Large intestine (tissue), 12 donors: ENCODE measurements at places on chromosomes 6 and 20. TPM values are rescaled to one million over a fixed set of nuclear protein-coding genes. Genes with fewer than 3 reads are reported as not detected.

DNA sequence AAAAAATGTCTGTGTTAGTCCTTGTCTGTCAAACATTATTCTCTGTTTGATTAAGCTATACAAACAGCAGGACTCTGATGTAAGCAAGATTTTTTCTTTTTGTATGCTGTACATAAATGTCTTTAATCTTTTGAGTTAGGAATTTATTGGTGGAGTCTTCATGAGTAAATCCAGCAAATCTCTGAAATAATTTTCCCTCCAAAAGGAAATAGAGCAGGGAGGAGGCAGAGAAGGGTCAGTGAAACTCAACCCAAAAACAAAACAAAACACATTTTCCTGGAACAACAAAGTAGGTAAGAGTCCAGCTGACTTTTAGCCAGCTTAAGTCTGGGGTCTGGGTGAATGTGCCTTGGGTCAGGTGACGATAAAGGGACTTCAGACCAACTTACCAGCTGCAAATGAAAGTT lies 113.7 kb downstream of the FOXA2 start:
- H3K36me3 ChIP-seq, result no peaks in the 10 kb centered on the region
- no peak for DNase-seq
- H3K4me3 ChIP-seq, result no peak overlapping the region
- H3K27ac ChIP-seq, result no peak overlapping the region
- H3K4me1 ChIP-seq, result no peaks in the 10 kb centered on the region

DNA sequence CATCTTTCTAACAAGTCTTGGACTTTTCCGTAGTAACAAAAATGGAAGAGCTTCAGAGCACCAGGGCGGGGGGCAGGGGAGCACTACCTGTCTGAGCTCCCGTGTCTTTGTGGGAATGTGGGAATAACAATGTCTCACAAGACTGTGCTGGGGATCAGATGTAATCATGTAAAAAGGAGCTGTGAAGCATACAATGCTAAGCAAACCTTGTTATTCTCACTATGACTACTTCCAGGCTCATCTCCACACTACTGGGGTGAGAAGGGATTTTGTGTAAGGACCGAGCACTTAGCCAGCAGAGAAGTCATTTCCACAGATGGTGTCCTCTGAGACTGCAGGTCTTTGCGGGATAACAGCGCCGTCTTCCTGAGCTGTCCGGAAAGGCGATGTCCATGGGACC lies 27.1 kb downstream of the PRR18 start:
- no peaks in the 10 kb centered on the region for H3K4me1 ChIP-seq
- H3K27ac ChIP-seq, result no peak overlapping the region
- peaks cover 34% of the 10 kb centered on the region for H3K27me3 ChIP-seq

The CCND3 gene
- polyA plus RNA-seq, result 53.6 TPM

- peaks cover 55% of the 10 kb centered on the region for H3K36me3 ChIP-seq
- no peak for DNase-seq
Observed at GRCh38 chr20:24979036-24979960, 13.3 kb downstream of the APMAP start.

GRCh38 chr20:6692566-6693173 lies 74.8 kb upstream of the BMP2 start:
- peak overlapping the region; percentile 86 for H3K27ac ChIP-seq
- DNase-seq, result no peak
- no peaks in the 10 kb centered on the region for H3K36me3 ChIP-seq
- H3K4me3 ChIP-seq, result no peak overlapping the region

DNA sequence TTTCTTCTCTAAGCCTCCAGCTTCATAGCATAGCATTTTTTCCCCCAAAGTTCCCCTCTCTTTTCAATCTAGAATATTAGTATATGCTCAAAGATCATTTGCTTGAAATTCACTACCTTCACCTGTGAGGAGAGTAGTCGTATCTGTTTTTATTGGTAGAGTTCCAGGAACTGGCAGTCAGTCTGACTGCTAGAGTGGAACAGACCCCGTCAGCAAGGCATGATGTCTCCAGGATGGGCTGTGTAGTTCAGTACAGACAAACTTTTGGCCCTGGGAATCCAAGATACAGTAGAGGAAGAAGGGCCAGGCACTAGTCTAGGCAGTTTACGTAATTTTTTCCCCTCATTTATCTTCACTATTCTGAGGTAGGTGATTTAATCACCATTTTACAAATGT lies 29.1 kb downstream of the RALY start:
- H3K27me3 ChIP-seq, result no peaks in the 10 kb centered on the region
- H3K36me3 ChIP-seq, result peaks cover 2% of the 10 kb centered on the region
- peaks cover 18% of the 10 kb centered on the region for H3K4me1 ChIP-seq

The HLA-DRA gene
- 380 TPM for polyA plus RNA-seq

The SLC9A8 gene
- 11.3 TPM for polyA plus RNA-seq

DNA sequence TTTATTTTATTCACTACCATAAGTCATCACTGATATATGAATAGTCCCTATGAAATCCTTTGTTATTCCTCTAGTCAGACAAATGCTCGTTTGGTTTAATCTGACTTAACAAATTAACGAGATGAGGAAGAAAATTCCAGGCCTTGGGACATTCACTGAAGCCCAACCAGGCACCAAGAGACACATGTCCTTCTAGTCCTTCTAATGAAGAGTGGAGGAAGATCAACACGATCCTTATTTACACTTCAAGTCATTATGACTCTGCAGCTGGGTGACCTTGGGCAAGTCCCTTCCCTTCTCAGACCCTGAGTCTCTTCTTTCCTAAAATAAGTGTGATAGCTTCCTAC lies 117.5 kb downstream of the CEBPB start:
- H3K36me3 ChIP-seq, result no peaks in the 10 kb centered on the region
- peak overlapping the region; percentile 69 for H3K27ac ChIP-seq
- H3K4me1 ChIP-seq, result peaks cover 49% of the 10 kb centered on the region
- H3K4me3 ChIP-seq, result no peak overlapping the region
- no peaks in the 10 kb centered on the region for H3K27me3 ChIP-seq
- DNase-seq, result no peak

DNA sequence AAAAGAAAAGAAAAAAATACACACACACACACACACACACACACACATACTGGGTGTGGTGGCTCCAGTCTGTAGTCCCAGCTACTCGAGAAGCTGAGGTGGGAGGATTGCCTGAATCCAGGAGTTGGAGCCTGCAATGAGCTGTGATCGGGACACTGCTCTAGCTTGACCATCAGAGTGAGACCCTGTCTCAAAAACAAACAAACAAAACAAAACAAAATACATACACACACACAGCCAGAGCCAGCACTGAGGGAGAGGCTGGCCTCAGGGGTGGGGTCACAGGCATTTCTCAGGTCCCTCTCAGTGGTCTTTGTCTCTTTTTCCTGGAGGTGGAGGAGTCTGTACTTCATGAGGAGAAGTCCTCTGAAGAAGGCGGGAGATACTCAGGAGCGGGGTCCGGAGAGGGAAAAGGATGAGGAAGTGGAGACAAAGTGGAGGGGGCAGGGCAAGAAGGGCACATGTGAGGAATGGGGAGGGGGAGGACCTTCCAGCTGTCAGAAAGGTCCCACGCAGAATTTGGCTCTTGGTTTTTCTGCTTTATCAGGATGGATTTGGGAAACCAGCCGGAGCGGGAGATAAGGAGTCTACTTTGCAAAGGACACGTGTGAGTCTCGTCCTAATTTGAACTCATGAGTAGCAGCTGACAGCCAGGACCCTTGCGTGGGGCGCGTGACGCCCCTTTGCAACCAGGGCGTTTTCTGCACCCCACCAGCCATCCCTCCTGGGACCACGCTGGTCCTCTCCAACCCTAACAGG lies 7.7 kb upstream of the MICB start:
- peaks cover 19% of the 10 kb centered on the region for H3K4me1 ChIP-seq
- no peaks in the 10 kb centered on the region for H3K36me3 ChIP-seq
- no peak for DNase-seq
- H3K27ac ChIP-seq, result no peak overlapping the region
- peaks cover 21% of the 10 kb centered on the region for H3K27me3 ChIP-seq

DNA sequence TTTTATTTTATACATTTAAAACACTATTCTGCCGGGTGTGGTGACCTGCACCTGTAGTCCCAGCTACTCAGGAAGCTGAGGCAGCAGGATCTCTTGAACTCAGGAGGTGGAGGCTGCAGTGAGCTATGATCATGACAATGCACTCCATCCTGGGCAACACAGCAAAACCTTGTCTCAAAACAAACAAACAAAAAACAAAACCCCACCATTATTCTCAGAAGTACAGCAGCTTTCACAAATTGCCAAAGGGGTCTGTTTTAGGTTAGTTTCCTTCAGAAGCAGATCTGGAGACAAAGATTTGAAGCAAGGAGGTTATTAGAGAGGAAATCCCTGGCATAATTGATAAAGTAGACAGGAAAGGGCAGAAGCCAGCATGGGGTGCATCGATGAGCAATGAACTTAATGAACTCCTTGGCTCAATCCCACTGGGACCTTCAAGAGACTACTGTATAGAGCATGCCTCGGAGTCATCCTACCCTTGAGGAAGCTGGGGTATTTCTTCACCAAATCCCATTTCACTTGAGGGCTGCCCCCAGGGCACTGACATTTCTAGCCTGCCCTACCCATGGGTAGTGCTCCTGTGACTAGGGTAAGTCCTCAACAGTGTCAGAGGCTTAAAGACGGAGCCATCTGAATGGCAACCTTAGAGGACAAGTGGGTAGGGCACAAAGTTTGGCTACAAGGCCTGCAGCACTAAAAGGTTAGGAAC lies 43.2 kb upstream of the DDR1 start:
- H3K27me3 ChIP-seq, result no peaks in the 10 kb centered on the region
- H3K27ac ChIP-seq, result no peak overlapping the region
- DNase-seq, result no peak
- H3K4me1 ChIP-seq, result peaks cover 23% of the 10 kb centered on the region
- no peak overlapping the region for H3K4me3 ChIP-seq

GRCh38 chr6:4503700-4504099 lies 272.5 kb upstream of the CDYL start:
- DNase-seq, result no peak
- no peaks in the 10 kb centered on the region for H3K27me3 ChIP-seq
- H3K36me3 ChIP-seq, result no peaks in the 10 kb centered on the region

GRCh38 chr20:25044660-25045342 lies 13.1 kb downstream of the ACSS1 start:
- H3K27me3 ChIP-seq, result no peaks in the 10 kb centered on the region
- peaks cover 32% of the 10 kb centered on the region for H3K4me1 ChIP-seq
- no peak overlapping the region for H3K4me3 ChIP-seq
- DNase-seq, result no peak
- H3K36me3 ChIP-seq, result peaks cover 63% of the 10 kb centered on the region

GRCh38 chr20:47411161-47411560 lies 54.7 kb upstream of the ZMYND8 start:
- H3K4me1 ChIP-seq, result no peaks in the 10 kb centered on the region
- H3K27me3 ChIP-seq, result no peaks in the 10 kb centered on the region
- DNase-seq, result no peak
- H3K27ac ChIP-seq, result no peak overlapping the region
- H3K4me3 ChIP-seq, result no peak overlapping the region

DNA sequence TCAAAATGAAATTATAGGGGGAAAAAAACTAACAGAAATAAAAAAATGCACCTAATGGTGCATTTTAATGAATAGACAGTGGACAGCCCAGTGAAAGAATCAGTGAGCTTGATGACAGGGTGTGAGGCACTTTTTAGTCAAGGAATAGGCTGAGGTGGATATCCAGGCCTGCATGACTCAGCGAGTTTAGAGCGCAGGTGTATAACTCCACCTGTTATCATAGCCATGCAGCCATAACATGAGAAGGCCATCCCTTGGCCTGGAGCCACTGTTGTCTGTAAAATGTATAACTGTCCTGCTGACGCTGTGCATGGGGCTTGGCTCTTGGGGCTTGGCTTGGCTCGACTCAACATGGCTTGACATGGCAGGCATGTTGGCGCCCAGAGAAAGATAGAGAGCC lies 331.5 kb upstream of the NOX3 start:
- no peaks in the 10 kb centered on the region for H3K4me1 ChIP-seq
- no peak overlapping the region for H3K4me3 ChIP-seq
- no peaks in the 10 kb centered on the region for H3K27me3 ChIP-seq
- no peak for DNase-seq
- no peak overlapping the region for H3K27ac ChIP-seq
- H3K36me3 ChIP-seq, result no peaks in the 10 kb centered on the region

GRCh38 chr6:41228096-41228495 lies at the start of gene TREML4:
TREML4 (plus strand) TSS chr6:41228349; CDS start chr6:41228428, 79 bp downstream.
- no peaks in the 10 kb centered on the region for H3K4me1 ChIP-seq
- no peaks in the 10 kb centered on the region for H3K36me3 ChIP-seq
- H3K4me3 ChIP-seq, result no peak within 1 kb of the TSS
- H3K27me3 ChIP-seq, result peaks cover 43% of the 10 kb centered on the region

GRCh38 chr6:2795956-2796355 lies 30.8 kb downstream of the WRNIP1 start:
- no peaks in the 10 kb centered on the region for H3K36me3 ChIP-seq
- H3K27ac ChIP-seq, result no peak overlapping the region
- no peak overlapping the region for H3K4me3 ChIP-seq
- no peak for DNase-seq

DNA sequence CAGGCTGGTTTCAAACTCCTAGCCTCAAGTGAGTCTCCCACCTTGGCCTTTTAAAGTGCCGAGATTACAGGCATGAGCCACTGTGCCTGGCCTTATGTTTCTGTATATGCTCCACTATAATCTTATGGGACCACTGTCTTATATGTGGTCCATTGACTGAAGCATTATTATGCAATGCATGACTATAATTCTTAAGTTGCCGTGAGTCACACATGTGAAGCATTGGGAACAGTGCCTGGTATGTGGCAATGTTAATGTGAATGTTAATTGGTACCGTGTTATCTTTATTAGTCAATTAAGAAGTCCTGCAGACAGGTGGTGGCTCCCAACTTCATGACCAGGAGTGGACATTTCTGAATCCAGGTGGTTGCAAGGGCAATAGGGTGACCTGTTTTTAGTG lies 14.7 kb upstream of the ASXL1 start:
- peaks cover 5% of the 10 kb centered on the region for H3K36me3 ChIP-seq
- no peak for DNase-seq
- no peaks in the 10 kb centered on the region for H3K27me3 ChIP-seq

DNA sequence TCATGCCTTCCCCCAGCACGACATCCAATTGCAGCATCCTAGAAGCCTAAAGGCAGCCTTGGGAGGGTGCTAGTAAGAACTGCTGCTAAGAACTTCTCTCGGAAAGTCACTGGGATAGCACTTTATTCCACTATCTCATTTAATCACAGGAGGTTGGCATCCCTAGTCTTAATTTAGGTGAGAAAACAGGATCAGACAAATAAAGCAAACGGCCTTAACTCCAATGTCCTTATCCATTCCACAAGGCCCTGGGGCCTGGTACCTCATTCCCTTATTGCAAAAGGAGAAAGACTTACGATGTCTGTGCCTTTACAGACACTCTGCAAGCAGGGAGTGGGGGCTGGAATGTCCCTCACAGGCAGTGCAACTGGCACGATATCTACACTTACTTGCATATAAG lies 60.7 kb downstream of the BFSP1 start:
- no peaks in the 10 kb centered on the region for H3K4me1 ChIP-seq
- no peaks in the 10 kb centered on the region for H3K36me3 ChIP-seq
- H3K27me3 ChIP-seq, result no peaks in the 10 kb centered on the region
- no peak for DNase-seq
- no peak overlapping the region for H3K4me3 ChIP-seq
- no peak overlapping the region for H3K27ac ChIP-seq

GRCh38 chr6:64831680-64832079 lies 875.3 kb downstream of the EYS start:
- H3K4me1 ChIP-seq, result no peaks in the 10 kb centered on the region
- no peaks in the 10 kb centered on the region for H3K27me3 ChIP-seq
- H3K27ac ChIP-seq, result no peak overlapping the region
- DNase-seq, result no peak
- H3K4me3 ChIP-seq, result no peak overlapping the region

GRCh38 chr20:45834797-45835161 lies 1.2 kb downstream of the SNX21 start:
- no peaks in the 10 kb centered on the region for H3K27me3 ChIP-seq
- no peaks in the 10 kb centered on the region for H3K36me3 ChIP-seq
- no peak for DNase-seq
- H3K27ac ChIP-seq, result no peak overlapping the region
- peak overlapping the region; percentile 58 for H3K4me3 ChIP-seq
- peaks cover 9% of the 10 kb centered on the region for H3K4me1 ChIP-seq
